ENCODE measurements at places on chromosomes 3 and 15.
A peak's percentile ranks its signal among the peaks of the same experiment; 100 is the strongest.

DNA sequence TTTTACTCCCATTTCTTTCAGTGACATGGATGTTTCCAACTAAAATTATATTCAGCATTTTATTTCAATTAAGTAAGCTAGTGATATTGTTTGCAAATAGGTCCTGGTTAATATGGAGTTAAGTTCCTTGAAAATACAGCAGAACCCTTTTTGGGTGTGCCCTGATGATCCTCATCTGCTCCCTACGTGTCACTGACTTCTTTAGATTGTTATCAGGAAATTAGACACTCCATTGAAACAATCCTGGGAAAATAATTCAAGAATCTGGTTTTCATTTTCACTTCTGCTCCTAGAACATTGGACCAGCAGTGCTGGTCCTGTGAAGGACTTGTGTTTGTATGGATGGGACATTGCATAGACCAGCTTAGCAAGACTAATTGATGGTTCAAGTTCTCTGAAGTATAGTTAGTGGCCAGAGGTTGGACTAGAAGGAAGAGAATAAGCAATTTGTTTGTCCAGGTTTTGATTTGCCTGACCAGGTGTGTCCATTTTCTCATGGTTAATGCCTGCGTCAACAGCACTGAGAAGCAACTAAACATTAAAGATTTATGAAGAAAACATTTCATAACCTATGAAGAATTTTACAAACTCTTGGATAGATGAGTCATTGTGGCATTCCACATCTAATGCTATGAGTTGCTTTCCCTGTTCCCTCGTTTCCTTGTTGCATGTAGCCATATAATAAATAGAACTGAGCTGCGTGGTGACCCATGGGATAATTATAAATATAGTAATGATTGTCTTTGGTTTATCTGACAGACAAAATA is 95.8 kb downstream of the ZPLD1 start:
- no peaks in the 10 kb centered on the region for H3K36me3 ChIP-seq
- H3K4me1 ChIP-seq = peaks cover 4% of the 10 kb centered on the region
- H3K4me3 ChIP-seq = no peak overlapping the region
- no peak for DNase-seq

- H3K36me3 ChIP-seq = no peaks in the 10 kb centered on the region
- no peak for DNase-seq
- peaks cover 11% of the 10 kb centered on the region for H3K4me1 ChIP-seq
- no peak overlapping the region for H3K4me3 ChIP-seq
These were observed 64.4 kb upstream of the ACAN start for GRCh38 chr15:88738796-88739195.

GRCh38 chr15:83289160-83289559 is 4.7 kb upstream of the BNC1 start:
- H3K4me3 ChIP-seq = no peak overlapping the region
- H3K27ac ChIP-seq = no peak overlapping the region
- no peaks in the 10 kb centered on the region for H3K36me3 ChIP-seq
- H3K27me3 ChIP-seq = no peaks in the 10 kb centered on the region
- no peaks in the 10 kb centered on the region for H3K4me1 ChIP-seq
- DNase-seq = no peak

GRCh38 chr15:83396101-83396500 is 51.0 kb upstream of the SH3GL3 start:
- H3K36me3 ChIP-seq = no peaks in the 10 kb centered on the region
- no peak overlapping the region for H3K27ac ChIP-seq
- no peaks in the 10 kb centered on the region for H3K27me3 ChIP-seq
- no peak overlapping the region for H3K4me3 ChIP-seq
- no peak for DNase-seq
- H3K4me1 ChIP-seq = no peaks in the 10 kb centered on the region

- H3K27me3 ChIP-seq = no peaks in the 10 kb centered on the region
- H3K36me3 ChIP-seq = no peaks in the 10 kb centered on the region
- H3K4me3 ChIP-seq = no peak overlapping the region
- no peak overlapping the region for H3K27ac ChIP-seq
These were observed 29.3 kb upstream of the COL6A5 start for GRCh38 chr3:130316169-130316568.

DNA sequence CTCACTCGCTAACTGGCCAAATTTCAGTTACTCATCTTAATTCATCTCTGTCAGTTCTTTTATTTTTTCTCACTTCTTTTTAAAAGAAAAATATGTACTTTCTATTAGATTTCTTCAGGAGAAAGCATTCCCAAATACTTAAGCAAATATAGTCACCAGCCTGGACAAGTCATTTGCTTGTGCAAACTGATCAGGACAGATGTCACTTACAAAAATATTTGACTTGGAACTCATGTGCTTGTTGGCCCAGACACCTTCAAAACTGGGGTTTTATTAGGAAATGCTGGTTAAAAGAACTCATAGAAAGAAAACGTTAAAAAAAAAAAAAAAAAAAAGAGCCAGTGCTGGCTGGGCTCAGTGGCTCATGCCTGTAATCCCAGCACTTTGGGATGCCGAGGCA is 31.3 kb upstream of the FOXP1 start:
- no peak overlapping the region for H3K4me3 ChIP-seq
- no peak overlapping the region for H3K27ac ChIP-seq
- no peaks in the 10 kb centered on the region for H3K27me3 ChIP-seq
- H3K4me1 ChIP-seq = no peaks in the 10 kb centered on the region
- no peaks in the 10 kb centered on the region for H3K36me3 ChIP-seq
- DNase-seq = no peak

DNA sequence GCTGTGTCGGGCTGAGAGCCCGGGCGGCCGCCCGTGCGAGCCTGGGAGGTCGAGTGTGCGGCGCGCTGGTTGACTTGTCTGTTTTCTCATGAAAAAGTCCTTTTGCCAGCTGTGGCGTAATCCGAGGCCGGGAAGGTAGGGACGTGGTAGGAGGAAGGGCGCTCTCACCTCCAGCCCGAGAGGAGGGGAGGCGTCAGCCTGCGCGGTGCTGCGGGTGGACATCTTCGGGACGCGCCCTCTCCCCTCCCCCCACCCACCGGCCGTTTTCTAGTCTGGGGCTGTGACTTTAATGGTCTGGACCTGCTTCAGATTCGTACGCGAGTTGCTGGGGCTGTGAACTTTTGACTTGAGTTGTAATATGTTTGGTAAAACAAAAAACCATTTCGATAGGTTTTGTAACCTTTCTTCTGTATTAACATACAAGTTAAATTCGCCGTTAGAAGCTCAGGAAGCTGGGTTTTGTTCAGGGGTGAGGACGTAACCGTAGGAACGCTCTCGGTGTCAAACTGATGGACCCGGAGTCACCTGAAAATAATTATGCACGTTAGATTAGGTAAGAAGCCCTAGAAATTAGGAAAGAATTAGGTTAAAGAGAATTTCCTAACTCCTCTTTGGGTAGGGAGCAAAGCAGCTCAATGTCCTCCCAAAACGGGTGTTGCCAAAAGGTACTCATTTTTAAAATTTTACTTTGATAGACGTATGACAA is 762 bp downstream of the NCK1 start:
- peaks cover 11% of the 10 kb centered on the region for H3K4me1 ChIP-seq
- no peaks in the 10 kb centered on the region for H3K36me3 ChIP-seq
- no peaks in the 10 kb centered on the region for H3K27me3 ChIP-seq
- DNase-seq = peak; percentile 54
- peak overlapping the region; percentile 95 for H3K4me3 ChIP-seq

DNA sequence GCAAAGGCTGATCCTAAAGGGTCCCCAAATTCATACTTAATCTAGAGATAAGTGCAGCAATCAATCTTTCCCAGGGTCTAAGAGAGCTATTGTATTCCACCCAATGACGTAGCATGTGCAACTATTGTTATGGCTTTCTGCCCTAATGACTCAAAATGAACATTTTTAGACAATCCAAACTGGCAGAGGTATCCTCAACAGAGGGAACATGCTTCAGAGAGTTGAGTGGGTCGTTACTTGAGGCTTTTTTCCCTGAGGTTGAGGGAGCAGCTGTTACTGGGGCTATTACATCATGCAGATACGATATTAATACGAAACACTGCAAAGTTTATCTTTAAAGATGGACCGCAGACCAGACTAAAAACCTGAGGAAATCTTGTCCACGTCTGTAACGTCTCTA is 278.3 kb upstream of the WNT5A start:
- no peak overlapping the region for H3K4me3 ChIP-seq
- no peak for DNase-seq
- H3K27ac ChIP-seq = no peak overlapping the region
- H3K4me1 ChIP-seq = no peaks in the 10 kb centered on the region

DNA sequence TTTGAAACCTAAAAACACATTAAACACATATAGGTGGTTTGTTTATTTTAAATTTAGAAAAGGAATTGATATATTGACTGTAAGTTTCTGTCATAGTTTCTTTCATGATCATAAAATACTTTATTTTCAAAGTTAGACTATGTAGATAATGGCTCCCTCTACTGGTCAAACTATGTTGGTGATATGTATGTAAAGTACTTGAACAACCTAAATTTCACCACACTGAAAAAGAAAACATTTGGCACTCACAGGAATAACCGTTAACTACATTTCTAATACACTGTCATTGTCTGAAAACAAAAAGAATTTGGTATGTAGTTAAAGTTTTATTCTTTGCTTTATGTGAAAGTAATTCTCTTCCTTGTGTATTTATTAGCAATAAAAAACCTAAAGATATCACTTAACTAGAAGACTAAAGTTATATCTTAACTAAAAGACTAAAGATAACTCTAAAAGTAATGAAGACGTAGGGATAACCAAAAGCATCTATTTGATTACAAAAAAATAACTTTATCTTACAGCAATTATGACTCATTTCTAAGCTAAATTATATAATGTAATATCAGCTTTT is 427.5 kb downstream of the VGLL3 start:
- H3K27me3 ChIP-seq = no peaks in the 10 kb centered on the region
- peak; percentile 59 for DNase-seq
- no peaks in the 10 kb centered on the region for H3K36me3 ChIP-seq
- H3K27ac ChIP-seq = no peak overlapping the region

- H3K27ac ChIP-seq = no peak overlapping the region
- H3K27me3 ChIP-seq = no peaks in the 10 kb centered on the region
- H3K36me3 ChIP-seq = no peaks in the 10 kb centered on the region
- no peak for DNase-seq
- no peak overlapping the region for H3K4me3 ChIP-seq
These were observed 22.3 kb upstream of the GNB4 start for GRCh38 chr3:179473565-179473964.

- no peak overlapping the region for H3K27ac ChIP-seq
- H3K4me3 ChIP-seq = no peak overlapping the region
- H3K4me1 ChIP-seq = no peaks in the 10 kb centered on the region
- no peak for DNase-seq
These were observed 343.2 kb downstream of the LSAMP start for GRCh38 chr3:116102037-116102436.

- H3K36me3 ChIP-seq = no peaks in the 10 kb centered on the region
- H3K27me3 ChIP-seq = no peaks in the 10 kb centered on the region
- H3K4me3 ChIP-seq = no peak overlapping the region
- H3K4me1 ChIP-seq = no peaks in the 10 kb centered on the region
These were observed 34.4 kb downstream of the SLCO3A1 start for GRCh38 chr15:91887921-91888373.

DNA sequence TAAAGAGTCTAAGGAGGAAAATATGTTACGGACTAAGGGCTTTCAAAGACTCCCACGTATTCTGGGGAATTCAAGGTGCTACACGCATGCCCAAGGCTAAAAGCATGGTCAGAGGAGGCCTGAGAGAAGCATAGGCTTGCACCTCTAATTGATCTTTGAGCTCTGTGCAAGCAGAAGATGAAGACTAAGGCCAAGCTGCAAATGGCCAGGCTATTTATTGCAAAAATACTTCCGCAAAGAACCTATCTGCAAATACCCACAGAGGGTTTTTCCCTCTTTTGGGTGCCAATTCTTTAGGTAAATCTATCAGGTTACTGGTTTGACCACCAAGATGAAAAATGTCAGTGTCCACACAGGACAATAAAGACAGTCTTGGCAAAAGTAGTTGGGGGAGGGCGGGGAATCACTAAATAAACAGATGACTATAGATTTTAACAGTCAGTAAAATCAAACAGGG is 119.5 kb downstream of the STAG1 start:
- H3K27ac ChIP-seq = no peak overlapping the region
- no peak overlapping the region for H3K4me3 ChIP-seq
- no peak for DNase-seq
- no peaks in the 10 kb centered on the region for H3K27me3 ChIP-seq
- H3K4me1 ChIP-seq = no peaks in the 10 kb centered on the region

DNA sequence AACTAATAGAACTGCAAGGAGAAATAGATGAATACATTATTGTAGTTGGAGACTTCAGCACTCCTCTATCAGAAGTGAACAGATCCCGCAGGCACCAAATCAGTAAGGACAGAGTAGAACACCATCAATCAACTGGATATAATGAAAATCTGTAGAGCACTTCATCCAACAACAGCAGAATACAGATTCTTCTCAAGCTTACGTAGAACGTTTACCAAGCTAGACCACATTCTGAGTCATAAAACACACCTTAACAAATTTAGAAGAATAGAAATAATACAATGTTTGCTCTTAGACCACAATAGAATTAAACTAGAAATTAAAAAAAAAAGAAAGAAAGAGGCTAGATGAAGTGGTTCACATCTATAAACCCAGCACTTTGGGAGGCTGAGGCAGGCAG is 70.7 kb upstream of the NEDD4 start:
- no peak for DNase-seq
- no peak overlapping the region for H3K4me3 ChIP-seq
- H3K27ac ChIP-seq = no peak overlapping the region
- H3K4me1 ChIP-seq = no peaks in the 10 kb centered on the region
- no peaks in the 10 kb centered on the region for H3K27me3 ChIP-seq
- no peaks in the 10 kb centered on the region for H3K36me3 ChIP-seq

DNA sequence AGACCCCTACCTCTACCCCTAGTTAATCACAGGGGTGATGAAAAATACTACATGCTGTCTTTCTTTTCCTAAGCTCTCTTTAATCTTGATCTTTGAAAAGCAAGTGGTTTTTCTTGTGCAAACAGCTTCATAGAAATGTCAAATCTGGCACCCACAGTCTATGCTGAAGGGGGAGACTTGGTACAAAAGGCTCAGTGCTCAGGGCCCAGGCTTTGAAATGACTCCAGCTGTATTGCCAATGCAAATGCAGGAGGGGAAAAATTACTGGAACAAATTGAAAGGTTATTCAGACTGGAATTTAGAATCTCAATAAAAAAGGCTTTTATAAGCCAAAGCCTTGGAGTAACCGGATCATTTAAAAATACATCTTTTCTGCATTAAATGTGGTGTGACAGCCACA is 223.9 kb downstream of the LRTM1 start:
- no peaks in the 10 kb centered on the region for H3K27me3 ChIP-seq
- H3K36me3 ChIP-seq = no peaks in the 10 kb centered on the region
- H3K27ac ChIP-seq = no peak overlapping the region
- no peak overlapping the region for H3K4me3 ChIP-seq
- H3K4me1 ChIP-seq = no peaks in the 10 kb centered on the region

GRCh38 chr15:94387442-94387841 is 156.1 kb downstream of the MCTP2 start:
- no peak overlapping the region for H3K4me3 ChIP-seq
- H3K27ac ChIP-seq = no peak overlapping the region

GRCh38 chr3:27900316-27900715 is 178.2 kb upstream of the EOMES start:
- no peaks in the 10 kb centered on the region for H3K36me3 ChIP-seq
- no peaks in the 10 kb centered on the region for H3K27me3 ChIP-seq
- H3K27ac ChIP-seq = no peak overlapping the region

- peak overlapping the region; percentile 58 for H3K27ac ChIP-seq
- peaks cover 31% of the 10 kb centered on the region for H3K4me1 ChIP-seq
- no peaks in the 10 kb centered on the region for H3K27me3 ChIP-seq
- DNase-seq = no peak
These were observed 45.6 kb downstream of the MFSD1 start for GRCh38 chr3:158847452-158847821.
